GM03348 (cell line): ENCODE measurements at places on chromosomes 3 and 15.

- no peak for DNase-seq
Measured at GRCh38 chr15:22992024-22992326, 11.8 kb upstream of the CYFIP1 start.

GRCh38 chr3:57446318-57446841 lies 97.8 kb downstream of the DNAH12 start:
- DNase-seq, result peak; percentile 26

DNA sequence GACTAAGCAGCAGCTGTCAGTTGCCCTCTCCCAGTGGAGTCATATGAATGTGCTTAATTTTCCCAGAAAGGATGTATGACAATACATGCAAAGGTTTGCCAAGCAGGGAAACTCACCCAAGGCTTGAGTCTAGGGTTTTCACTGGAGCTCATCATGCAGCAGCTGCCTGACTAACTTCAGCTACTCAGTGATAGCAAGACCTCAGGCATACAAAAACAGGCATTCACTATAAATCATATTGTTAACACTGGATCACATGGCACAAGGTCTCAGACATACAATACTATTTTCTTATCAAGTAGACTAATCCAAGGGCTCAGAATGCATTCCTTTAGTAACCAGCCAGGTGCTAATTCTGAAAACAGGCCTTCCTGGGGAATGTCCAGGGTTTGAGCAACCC lies 85.0 kb upstream of the STAC start:
- DNase-seq, result no peak

- no peak for DNase-seq
Measured at GRCh38 chr3:103385961-103386656, 951.3 kb downstream of the ZPLD1 start.

GRCh38 chr15:61481886-61482285 lies 252.8 kb upstream of the RORA start:
- DNase-seq, result no peak

DNA sequence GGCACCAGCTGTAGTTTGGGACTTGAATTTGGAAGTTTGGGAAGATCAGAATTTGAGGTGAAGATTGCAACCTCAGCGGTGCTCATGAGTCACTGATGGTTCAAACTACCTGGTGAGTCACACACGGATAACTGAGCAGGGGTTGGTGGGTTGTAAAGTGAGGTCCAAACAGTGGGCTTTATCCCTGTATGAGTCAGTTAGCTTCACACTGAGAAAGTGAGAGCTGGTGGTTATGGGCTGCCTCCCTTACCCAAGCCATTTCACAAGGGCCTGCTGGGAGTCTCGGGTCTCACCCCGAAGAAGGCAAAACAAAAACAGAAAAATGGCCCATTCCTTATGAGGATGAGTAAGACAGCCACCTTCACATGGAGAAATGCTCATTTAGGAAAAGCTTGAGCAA lies 77.0 kb downstream of the ITGA11 start:
- DNase-seq, result peak; percentile 74

GRCh38 chr15:69792823-69793222 lies 304.9 kb downstream of the TLE3 start:
- DNase-seq, result no peak

GRCh38 chr3:4302747-4303146 lies 422 bp upstream of the SETMAR start:
- DNase-seq, result no peak

DNA sequence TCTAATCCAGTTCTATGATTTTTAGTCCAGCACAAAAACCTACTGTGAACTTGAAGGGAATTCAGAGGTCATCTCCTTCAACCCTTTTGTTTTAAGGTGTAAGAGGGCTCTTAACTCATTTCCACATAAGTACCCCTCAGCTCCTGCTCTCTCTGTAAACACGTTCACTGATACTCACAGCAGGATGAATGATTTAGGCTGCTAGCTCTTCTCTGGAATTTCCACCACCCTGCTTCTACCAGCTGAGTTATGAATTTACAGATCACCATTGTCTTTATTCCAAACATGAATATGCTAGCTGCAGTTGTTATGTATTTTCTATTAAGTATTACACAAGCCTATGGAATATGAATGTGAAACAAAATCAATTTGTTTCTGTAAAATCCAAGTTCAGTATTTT lies 101.3 kb upstream of the NANOGP8 start:
- DNase-seq, result no peak

DNA sequence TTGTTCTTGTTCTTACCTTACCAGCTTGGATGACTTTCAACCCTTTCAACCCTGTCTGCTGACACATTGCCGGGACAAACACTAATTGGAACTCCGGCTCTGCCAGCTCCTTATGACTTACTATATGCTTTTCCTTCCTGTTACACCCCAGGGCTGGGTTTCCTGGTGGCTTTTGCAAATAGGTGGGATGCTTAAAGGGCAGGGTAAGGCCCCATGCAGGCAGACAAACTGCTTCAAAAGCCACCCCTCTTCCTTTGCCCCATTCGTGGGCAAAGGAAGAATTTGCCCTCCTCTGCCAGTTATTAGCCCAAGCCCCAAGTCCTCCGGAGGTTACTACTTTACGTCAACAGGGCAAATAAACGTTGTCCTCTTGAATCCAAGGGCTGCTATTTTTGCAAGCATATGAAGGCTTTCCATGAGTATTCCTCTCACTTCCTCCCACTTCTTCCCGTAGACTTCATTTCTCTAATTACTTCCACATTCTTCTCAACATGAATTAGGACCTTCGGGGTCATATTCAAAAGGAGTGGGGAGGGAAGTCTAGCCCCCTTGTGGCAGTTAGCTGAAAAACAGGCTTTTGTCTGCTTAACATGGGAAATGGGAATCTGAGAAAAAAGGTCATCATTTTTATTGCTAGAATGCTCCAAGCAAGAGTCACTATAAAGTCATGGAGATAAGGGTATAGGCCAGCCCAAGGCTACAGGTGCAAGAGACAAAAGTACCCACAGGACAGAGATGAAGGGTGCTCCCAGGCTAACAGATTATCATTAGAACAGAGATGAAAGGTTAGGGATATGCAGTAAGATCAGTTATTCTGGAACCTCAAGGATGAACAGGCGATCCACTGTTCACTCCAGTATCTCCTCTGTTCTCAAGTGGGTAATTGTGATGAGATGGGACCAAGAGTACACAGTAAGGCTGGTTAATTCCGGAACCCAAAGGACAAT lies 56.3 kb upstream of the FSTL1 start:
- DNase-seq, result peak; percentile 71

- peak; percentile 69 for DNase-seq
Measured at GRCh38 chr15:75891895-75892294, 11.8 kb upstream of the FBXO22 start.

- DNase-seq, result no peak
Measured at GRCh38 chr3:150613034-150613433, 9.9 kb downstream of the SELENOT start.

DNA sequence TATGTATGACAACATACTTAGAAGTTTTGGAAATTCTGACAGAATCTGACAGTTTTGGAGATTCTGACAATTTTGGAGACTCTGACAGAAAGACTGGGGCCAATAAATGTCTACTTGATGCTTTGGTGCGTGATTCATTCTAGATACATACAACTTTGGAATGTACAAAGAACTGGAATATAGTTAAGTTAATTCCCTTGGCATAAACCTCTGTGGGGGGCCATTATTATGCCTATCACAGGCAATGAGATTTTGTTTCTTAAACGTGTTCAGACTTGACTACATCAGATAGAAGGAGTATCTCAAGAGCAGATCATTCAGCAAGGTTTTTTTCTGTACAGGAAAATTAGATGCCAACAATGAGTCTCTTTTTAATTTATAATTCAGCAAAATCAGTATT lies 617.6 kb upstream of the ZNF717 start:
- no peak for DNase-seq

GRCh38 chr3:179681492-179682263 lies 28.8 kb downstream of the USP13 start:
- DNase-seq, result no peak

DNA sequence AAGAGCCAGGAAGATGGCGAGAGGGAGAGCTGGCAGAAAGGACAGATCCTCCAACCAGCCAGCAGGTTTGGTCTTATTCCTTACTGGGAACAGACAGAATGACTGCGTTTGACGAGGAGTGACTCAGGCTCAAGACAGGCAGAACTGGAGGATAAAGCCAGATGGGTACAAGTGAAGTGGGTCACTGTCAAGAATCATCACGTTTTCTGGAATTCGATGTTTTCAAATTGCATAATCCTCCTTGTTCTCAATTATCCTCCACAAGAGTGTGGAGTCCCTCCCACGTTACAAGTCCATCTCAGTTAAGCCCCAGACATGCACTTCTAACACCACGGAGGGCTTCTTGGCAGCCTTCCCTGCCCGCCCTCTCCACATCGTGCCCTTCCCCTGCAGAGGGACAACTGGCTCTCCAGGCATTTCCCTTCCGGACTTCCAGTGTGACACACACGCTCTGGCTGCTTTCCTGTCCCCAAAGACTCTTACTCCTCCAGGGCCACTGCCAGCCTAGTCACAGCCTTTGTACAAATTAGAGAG lies 183.1 kb downstream of the CHST2 start:
- DNase-seq, result peak; percentile 80

DNA sequence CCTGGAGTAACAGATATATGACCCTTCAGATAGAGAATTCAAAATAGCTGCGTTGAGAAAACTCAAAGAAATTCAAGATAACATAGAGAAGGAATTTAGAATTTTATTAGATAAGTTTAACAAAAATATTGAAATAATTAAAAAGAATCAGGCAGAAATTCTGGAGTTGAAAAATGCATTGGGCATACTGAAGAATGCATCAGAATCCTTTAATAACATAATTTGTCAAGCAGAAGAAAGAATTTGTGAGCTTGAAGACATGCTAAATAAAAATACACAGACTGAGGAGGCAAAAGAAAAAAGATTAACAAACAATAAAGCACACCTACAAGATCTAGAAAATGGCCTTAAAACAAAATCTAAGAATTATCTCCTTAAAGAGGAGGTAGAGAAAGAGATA lies 50.5 kb downstream of the SPTSSB start:
- DNase-seq, result no peak

GRCh38 chr3:77081240-77081661 lies 41.4 kb downstream of the ROBO2 start:
- no peak for DNase-seq

DNA sequence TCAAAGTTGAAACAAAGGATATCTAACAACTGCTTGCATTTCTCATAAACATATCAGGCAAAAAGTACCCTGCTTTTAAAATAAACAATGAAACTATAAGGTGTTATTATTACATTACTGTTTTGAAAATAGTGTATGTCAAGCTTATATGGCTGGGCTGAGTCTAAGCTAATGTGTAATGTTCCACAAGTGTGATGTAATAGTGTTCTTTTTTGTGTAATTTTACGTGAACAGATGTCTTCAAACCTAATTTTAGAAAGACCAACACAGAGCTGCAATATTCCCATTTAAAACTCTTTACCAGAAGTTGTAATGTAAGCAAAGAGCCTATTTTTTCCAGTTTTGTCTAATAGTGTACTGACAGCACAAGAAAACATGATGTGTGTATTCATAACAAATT lies 34.0 kb downstream of the MINDY2 start:
- DNase-seq, result no peak

- no peak for DNase-seq
Measured at GRCh38 chr3:195060531-195061291, 210.2 kb downstream of the XXYLT1 start.

- DNase-seq, result no peak
Measured at GRCh38 chr3:150278843-150279381, 129.2 kb upstream of the TSC22D2 start.

- peak; percentile 37 for DNase-seq
Measured at GRCh38 chr3:126659915-126660886, 5.3 kb upstream of the TXNRD3 start.

DNA sequence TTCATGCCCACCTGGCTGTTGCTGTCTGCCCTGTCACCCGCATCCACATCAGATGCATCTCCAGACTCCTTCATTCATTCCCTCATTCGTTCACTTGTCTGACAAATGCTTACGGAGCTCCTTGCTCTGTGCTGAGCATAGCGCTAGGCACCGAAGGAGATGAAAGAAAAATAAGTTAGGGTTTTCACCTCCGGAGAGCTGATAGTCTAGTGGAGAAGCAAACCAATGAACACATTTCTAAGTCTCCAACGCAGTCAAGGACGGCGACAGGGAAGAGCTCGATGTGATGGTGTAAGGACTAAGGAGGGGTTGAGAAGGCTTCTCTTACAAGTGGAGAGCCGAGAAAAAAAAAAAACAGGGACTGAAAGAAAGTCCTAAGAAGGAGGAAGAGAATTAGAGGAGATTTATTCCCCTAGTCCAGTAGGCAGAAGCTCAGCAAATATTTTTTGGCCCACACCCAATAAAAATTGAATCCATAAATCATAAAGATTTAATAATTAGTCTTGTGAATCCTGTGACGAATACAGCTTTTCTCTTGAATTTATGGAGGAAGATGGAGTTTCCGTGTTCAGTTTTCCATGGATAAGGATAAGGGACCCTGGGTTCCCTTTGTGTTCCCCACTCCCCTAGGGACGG lies 127.2 kb upstream of the DLG1 start:
- no peak for DNase-seq

- no peak for DNase-seq
Measured at GRCh38 chr3:17840126-17840525, 97.7 kb upstream of the TBC1D5 start.

GRCh38 chr3:22951910-22952309 lies 251.2 kb upstream of the UBE2E2 start:
- DNase-seq, result no peak

- no peak for DNase-seq
Measured at GRCh38 chr3:194767446-194768207, 81.9 kb downstream of the FAM43A start.

- no peak for DNase-seq
Measured at GRCh38 chr3:143650827-143651226, 197.4 kb downstream of the SLC9A9 start.

DNA sequence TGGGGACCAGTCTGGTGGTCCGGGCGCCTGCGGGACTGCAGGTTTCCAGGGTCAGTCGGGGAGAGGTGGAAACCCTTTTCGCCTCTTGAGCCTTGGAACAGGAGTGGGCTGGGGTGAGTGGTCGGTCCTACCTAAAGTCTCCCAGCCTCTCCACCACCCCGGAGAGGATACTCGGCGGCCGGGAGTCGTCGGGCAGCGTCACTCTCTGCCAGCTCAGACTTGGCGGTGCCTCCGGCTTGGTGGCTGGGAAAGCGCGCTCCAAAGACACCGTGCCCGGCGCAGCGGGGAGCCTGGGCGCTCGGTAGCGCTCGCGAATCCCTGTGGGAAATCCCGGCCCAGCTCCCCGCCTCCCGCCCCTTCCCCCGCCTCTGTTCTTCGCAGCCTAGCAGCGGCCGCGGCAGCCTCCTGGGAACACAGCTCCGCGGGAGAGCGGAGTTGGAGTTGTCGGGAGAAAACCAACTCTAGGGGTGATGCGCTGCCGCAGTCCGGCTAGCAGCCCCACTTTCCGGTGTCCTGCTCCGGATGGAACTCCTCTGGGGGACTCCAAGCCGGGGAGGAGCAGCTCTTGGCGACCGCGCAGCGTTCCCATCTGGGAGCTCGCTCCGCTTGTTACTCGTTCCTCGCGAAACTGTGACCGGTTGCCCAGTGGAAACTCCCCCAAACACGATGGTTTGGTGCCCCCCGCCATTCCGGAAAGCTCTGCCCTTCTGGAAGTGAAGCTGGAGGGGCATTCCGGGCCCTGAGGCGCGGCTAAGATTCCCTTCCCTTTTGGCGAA lies 1.4 kb downstream of the EPHB1 start:
- peak; percentile 46 for DNase-seq

- peak; percentile 51 for DNase-seq
Measured at GRCh38 chr3:123138839-123139444, 62.8 kb upstream of the SEC22A start.
